ENCODE measurements at places on chromosomes 5 and 9. TPM values are rescaled to one million over a fixed set of nuclear protein-coding genes. Genes with fewer than 3 reads are reported as not detected.

- no peaks in the 10 kb centered on the region for H3K36me3 ChIP-seq
- no peak for DNase-seq
- H3K4me3 ChIP-seq = no peak overlapping the region
- H3K27me3 ChIP-seq = no peaks in the 10 kb centered on the region
- H3K27ac ChIP-seq = no peak overlapping the region
These were observed 489.1 kb downstream of the CSNK1G3 start for GRCh38 chr5:124001036-124001615.

GRCh38 chr9:34560599-34561214 lies 28.8 kb downstream of the CNTFR start:
- no peak for DNase-seq
- H3K27me3 ChIP-seq = peaks cover 7% of the 10 kb centered on the region
- H3K27ac ChIP-seq = no peak overlapping the region

DNA sequence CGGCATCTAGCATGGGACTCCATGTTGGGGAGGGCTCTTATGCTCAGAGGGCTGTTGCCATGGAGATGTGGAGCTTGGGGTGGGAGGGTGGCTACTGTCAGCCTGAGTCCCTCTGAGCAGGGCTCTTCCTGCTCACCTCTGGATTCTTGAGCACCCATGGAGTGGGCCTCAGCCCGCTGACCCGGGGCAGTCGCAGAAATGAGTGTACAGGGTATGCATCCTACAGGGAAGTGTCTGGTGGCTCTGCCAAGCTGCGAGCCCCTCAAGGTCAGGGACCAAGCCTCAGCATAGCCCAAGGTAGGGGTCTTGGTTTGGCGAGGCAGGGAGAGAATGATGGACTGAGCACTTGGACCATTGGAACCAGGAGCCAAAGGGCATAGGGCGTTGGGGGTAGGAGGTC lies 104.1 kb downstream of the DAB2IP start:
- H3K4me1 ChIP-seq = no peaks in the 10 kb centered on the region
- no peak overlapping the region for H3K4me3 ChIP-seq
- H3K36me3 ChIP-seq = no peaks in the 10 kb centered on the region
- DNase-seq = no peak

GRCh38 chr5:76269259-76269931 lies 133.7 kb upstream of the IQGAP2 start:
- peaks cover 6% of the 10 kb centered on the region for H3K36me3 ChIP-seq
- H3K27ac ChIP-seq = peak overlapping the region; percentile 86
- DNase-seq = peak; percentile 38
- H3K27me3 ChIP-seq = no peaks in the 10 kb centered on the region

GRCh38 chr5:98968056-98968564 lies 39.3 kb upstream of the CHD1 start:
- no peak overlapping the region for H3K27ac ChIP-seq
- no peak for DNase-seq
- H3K36me3 ChIP-seq = no peaks in the 10 kb centered on the region
- no peak overlapping the region for H3K4me3 ChIP-seq

DNA sequence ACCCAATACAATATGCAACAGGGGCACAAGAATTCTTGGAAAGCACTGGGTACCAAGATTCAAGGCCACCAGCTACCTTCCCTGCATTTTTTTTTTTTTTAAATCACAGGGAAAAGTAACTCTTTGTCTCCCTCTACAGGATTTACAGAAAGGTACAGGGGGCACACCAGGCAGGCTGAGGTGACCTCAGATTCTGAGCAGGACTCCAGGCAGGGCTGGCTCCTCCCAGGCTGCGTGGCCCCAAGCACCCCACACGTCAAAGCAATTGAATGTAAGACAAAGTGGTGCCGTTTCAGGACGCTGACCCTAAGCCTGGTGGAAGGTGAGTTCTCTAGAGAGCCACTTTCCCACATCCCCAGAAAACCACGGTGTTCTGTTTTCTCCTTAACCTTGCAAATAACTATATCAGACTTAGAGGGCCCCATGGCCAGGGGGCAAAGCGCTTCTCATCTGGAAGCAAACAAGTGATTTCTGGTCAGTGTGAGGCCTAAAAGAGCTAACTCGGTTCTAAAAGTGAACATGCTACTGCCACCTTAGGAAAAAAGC lies 222.6 kb downstream of the ROR2 start:
- peak; percentile 40 for DNase-seq
- peaks cover 7% of the 10 kb centered on the region for H3K4me1 ChIP-seq
- no peak overlapping the region for H3K27ac ChIP-seq
- H3K27me3 ChIP-seq = peaks cover 4% of the 10 kb centered on the region
- H3K4me3 ChIP-seq = no peak overlapping the region

- H3K36me3 ChIP-seq = no peaks in the 10 kb centered on the region
- no peak for DNase-seq
- no peaks in the 10 kb centered on the region for H3K4me1 ChIP-seq
- no peak overlapping the region for H3K4me3 ChIP-seq
- H3K27me3 ChIP-seq = no peaks in the 10 kb centered on the region
- no peak overlapping the region for H3K27ac ChIP-seq
These were observed 718.2 kb downstream of the SEMA5A start for GRCh38 chr5:8827696-8828095.

DNA sequence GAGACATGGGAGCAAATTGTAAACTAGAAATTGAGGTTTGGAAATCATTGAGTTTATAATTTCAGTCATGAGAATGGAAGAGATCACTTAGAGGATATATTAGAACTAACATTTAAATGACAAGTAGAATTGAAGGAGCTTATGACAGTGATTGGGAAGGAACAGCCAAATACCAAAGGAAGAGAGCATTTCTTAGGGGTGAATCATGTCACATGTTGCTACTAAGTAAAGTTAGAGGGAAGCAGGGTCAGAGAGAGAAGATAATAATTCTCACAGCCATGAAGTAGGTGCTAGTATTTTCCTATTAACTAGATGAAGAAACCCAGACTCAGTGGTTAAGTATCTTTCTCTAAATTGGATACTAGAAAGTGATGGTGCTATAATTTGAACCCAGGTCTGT lies 59.3 kb downstream of the COMMD10 start:
- no peaks in the 10 kb centered on the region for H3K4me1 ChIP-seq
- no peaks in the 10 kb centered on the region for H3K27me3 ChIP-seq
- H3K27ac ChIP-seq = no peak overlapping the region

DNA sequence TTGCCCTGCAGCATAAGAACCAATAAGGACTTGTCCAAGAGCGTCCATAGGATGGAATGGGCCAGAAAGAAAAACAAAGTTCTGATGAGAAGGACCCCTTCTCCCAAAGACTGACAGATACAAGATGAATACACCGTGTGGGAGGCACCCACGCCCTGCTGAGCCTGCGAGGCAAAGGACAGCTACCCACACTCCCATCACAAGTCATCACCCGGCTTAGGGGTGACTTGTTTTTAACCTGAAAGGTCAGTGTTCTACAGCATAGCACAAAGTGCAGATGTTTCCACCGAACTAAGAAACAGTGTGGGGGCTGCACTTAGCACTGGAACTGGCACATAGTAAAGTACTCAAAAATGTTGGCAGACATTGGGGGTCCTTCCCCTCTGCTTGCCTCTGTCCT lies 13.9 kb downstream of the TNIP1 start:
- H3K36me3 ChIP-seq = peaks cover 42% of the 10 kb centered on the region
- no peak overlapping the region for H3K4me3 ChIP-seq
- peaks cover 67% of the 10 kb centered on the region for H3K4me1 ChIP-seq
- H3K27me3 ChIP-seq = no peaks in the 10 kb centered on the region
- no peak for DNase-seq

DNA sequence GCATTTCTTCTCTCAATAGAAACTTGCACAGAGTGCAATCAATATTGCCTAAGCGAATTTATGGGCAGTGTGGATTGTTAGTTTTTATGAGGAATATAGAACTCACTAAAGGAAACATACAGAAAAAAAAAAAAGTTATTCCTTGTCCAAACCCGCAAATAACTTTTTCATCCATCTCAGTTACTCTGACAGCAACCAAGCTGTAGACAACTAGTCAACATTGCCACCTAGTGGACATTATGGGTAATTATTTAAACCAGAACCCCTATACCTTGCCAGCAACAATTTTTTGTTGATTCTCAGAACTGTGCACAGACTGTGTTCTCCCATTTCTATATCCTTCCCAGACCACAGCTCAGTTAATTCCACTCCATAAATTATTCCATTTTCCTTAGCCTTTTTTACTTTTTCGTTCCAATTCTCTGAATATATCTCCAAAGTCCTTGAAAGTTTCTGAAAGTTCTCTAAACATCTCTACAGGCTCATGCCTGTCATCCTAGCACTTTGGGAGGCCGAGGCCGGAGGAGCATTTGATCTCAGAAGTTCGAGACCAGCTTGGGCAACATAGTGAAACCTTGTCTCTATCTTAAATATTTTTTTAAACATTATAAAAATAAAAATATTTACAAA lies 2.6 kb upstream of the AFAP1L1 start:
- peak; percentile 32 for DNase-seq
- H3K27me3 ChIP-seq = peaks cover 39% of the 10 kb centered on the region
- no peak overlapping the region for H3K4me3 ChIP-seq
- H3K36me3 ChIP-seq = no peaks in the 10 kb centered on the region
- peaks cover 14% of the 10 kb centered on the region for H3K4me1 ChIP-seq

DNA sequence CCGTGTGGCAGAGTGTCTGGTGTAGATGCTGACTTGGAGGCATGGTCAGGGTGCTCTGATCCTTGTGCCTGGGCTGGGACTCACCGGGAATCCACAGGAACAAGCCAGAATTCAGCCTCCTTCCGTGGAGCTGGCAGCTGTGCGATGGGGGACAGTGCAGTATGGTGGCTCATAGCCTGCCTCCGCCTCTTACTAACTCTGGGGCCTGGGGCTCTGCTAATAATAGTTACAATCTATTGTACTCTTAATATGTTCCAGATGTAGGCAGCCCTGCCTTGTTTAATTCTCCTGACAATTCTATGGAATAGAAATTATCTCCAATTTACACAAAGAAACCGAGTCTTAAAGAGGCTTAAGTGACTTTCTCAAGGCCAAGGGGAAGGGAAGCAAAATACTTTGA lies 77.6 kb downstream of the PCDH1 start:
- no peak overlapping the region for H3K27ac ChIP-seq
- no peak for DNase-seq
- no peak overlapping the region for H3K4me3 ChIP-seq
- H3K36me3 ChIP-seq = no peaks in the 10 kb centered on the region
- peaks cover 25% of the 10 kb centered on the region for H3K27me3 ChIP-seq

GRCh38 chr9:112327718-112328450 lies 5.5 kb downstream of the PTBP3 start:
- H3K4me3 ChIP-seq = no peak overlapping the region
- peaks cover 63% of the 10 kb centered on the region for H3K4me1 ChIP-seq
- peak overlapping the region; percentile 50 for H3K27ac ChIP-seq
- peaks cover 47% of the 10 kb centered on the region for H3K36me3 ChIP-seq
- no peak for DNase-seq

DNA sequence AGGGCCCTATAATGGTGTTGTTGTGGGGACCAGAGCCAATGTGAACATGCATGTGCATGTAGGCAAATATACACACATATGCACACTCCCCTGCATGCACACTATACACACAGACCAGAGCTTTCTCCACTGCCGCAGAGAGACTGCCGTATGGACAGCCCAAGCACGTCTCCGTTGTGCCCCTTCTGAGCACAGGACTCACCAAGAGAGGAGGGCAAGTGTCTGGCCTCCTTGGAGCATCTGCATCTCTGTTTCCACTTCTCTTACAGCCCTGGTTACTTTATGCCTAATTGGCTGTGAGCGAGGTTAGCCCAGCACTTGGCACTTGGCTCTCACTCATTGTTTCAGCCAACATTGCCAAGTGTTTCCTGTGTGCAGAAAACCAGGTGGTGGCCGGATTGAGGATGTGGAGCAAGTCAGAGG lies 30.4 kb downstream of the CSF2 start:
- no peaks in the 10 kb centered on the region for H3K27me3 ChIP-seq
- peaks cover 77% of the 10 kb centered on the region for H3K4me1 ChIP-seq
- peak overlapping the region; percentile 96 for H3K27ac ChIP-seq
- H3K4me3 ChIP-seq = peak overlapping the region; percentile 49
- DNase-seq = peak; percentile 33

DNA sequence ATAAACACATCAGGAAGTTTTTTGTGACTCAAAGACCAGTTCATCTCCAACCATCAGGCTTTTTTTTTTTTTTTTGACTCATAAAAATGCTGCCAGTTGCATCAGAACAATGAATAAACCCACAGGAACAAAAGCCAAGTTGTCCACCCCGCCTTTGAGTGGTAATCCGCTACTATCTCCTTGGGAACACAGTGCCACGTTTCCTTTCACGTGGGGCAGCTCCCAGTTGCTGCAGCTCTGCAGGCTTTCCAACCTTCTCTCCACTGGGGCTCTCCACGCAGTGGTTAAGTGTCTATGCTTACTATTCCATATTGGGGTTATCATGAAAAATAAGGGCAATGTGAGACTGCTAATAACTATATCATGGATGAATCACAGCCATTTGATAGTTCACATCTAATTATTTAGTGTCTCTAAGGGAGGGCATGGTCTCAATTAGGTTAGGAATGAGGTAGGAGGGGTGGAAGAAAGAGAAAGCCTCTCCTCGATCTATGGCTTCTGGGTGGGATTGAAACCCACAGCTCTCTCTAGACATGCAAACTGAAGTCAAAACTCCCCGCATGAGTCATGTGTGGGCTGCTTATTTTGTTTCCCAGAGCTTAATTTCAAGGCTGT lies 55.8 kb upstream of the ACTBL2 start:
- H3K36me3 ChIP-seq = no peaks in the 10 kb centered on the region
- H3K4me3 ChIP-seq = no peak overlapping the region
- no peaks in the 10 kb centered on the region for H3K4me1 ChIP-seq
- no peak for DNase-seq
- no peaks in the 10 kb centered on the region for H3K27me3 ChIP-seq

DNA sequence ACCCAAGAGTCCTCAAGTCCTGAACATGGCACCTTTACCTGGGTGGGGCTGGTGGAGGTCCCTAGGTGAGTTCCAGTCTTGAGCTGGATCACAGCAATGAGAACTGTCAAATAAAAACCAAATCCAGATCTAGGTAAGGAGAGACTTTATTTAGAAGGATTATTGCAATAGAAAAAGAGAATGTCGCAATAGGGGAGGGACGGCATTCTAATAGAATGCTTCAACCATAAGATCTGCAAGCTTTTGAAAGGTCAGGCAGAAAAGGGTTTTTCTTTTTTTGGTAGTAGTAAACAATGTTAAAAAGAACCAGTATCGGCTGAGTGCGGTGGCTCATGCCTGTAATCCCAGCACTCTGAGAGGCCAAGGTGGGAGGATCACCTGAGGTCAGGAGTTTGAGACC lies 5.2 kb upstream of the GCNT1 start:
- no peaks in the 10 kb centered on the region for H3K36me3 ChIP-seq
- H3K27me3 ChIP-seq = no peaks in the 10 kb centered on the region
- peaks cover 27% of the 10 kb centered on the region for H3K4me1 ChIP-seq
- DNase-seq = no peak
- no peak overlapping the region for H3K27ac ChIP-seq

- peaks cover 4% of the 10 kb centered on the region for H3K36me3 ChIP-seq
- H3K27ac ChIP-seq = no peak overlapping the region
- H3K4me1 ChIP-seq = peaks cover 64% of the 10 kb centered on the region
- DNase-seq = no peak
- H3K27me3 ChIP-seq = no peaks in the 10 kb centered on the region
These were observed 9.7 kb downstream of the MRPL36 start for GRCh38 chr5:1789834-1790471.

GRCh38 chr5:130400091-130400490 lies 495.8 kb downstream of the CHSY3 start:
- no peak overlapping the region for H3K4me3 ChIP-seq
- H3K27me3 ChIP-seq = no peaks in the 10 kb centered on the region
- no peak overlapping the region for H3K27ac ChIP-seq
- H3K4me1 ChIP-seq = no peaks in the 10 kb centered on the region
- DNase-seq = no peak

- H3K4me1 ChIP-seq = no peaks in the 10 kb centered on the region
- no peak overlapping the region for H3K27ac ChIP-seq
- no peaks in the 10 kb centered on the region for H3K27me3 ChIP-seq
These were observed 510.1 kb downstream of the NR2F1-AS1 start for GRCh38 chr5:93070938-93071337.

Gene LCN9
- not detected for total RNA-seq

Gene CDKN2B
- total RNA-seq = 0.87 TPM

Gene BRINP1
- total RNA-seq = not detected

Gene C9orf153
- total RNA-seq = 0.12 TPM

Gene FAM221B
- total RNA-seq = not detected

Gene SV2C
- total RNA-seq = 0.07 TPM

Gene LRRTM2
- total RNA-seq = not detected
